Mucosa of descending colon (tissue), 3 donors: ENCODE measurements at places on chromosomes 2 and 18. TPM values are rescaled to one million over a fixed set of nuclear protein-coding genes. Genes with fewer than 3 reads are reported as not detected.

The HTRA2 gene
- 23.3 TPM for total RNA-seq

The MGAT4A gene
- total RNA-seq, result 158 TPM

- DNase-seq, result no peak
Observed at GRCh38 chr2:32377928-32378327, 21.1 kb downstream of the BIRC6 start.

DNA sequence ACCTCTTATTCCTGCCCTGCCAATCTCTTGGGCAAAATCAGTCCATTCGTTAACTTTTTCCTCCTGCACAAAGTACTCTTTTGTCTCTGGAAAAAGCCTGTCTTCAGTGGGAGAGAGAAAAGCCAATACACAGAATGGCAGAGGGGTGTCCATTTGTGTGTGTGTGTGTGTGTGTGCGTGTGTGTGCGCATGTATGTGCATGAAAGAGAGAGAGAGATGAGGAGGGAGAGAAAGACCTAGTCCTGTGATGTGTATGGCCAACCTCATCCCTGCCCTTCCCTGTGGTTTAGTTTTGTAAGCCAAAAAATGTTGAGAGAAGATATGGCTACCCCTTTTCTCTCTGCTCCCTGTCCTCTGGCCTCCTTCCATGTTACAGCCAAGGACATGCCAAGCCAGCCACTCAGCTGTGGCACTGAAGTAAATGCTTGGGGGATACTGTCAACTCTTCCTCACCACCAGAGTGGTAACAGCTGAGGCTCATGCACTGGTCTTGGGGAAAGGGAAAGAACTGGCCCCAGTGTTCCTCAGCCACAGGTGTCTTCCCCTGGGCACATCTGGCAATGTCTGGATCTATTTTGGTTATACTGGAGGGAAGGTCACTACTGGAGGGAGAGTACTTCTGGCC, 10.6 kb downstream of the SLC4A5 start:
- no peak for DNase-seq

- no peak for DNase-seq
Observed at GRCh38 chr2:207231106-207231865, 65.5 kb upstream of the KLF7 start.

GRCh38 chr2:128282976-128283810, 35.5 kb downstream of the HS6ST1 start:
- DNase-seq, result no peak
